ENCODE measurements at places on chromosomes 2 and 18.
A peak's percentile ranks its signal among the peaks of the same experiment; 100 is the strongest.

- no peak for DNase-seq
Observed at GRCh38 chr2:61380056-61380881, 90.6 kb downstream of the USP34 start.

GRCh38 chr2:98153481-98153880, 66.5 kb downstream of the VWA3B start:
- DNase-seq: no peak

DNA sequence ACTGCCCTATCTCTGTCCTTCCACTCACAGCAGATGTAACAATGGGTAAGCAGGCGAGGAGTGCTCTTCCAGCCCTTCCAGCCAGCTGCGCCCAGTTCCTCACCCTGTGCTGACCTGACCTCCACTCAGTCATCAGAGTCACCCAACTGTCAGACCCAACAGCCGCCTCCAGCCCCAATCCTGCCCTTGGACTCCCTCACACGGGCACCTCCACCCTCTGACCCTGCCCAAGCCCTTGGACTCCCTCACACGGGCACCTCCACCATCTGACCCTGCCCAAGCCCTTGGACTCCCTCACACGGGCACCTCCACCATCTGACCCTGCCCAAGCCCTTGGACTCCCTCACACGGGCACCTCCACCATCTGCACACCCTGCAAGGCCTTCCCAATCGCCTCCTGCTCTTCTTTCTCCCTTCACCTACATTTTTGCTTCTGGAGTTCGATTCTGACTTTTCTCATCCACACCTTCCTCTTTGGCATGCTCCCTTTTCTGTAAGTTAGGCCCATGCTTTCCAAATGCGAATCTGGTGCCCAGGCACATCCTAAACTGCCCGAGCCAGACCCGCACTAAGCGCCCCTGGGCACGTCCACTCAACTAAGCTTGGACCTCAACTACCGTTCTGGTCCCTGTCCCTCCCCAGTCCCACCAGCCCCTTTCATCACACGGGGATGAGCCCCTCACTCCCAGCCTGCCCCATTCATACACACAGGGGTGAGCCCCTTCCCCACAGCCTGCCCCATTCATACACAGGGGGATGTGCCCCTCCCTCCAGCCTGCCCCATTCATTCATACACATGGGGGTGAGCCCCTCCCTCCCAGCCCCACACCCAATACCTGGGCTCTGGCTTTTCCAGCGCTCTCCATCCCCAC, 15.9 kb downstream of the EIPR1 start:
- no peak for DNase-seq

- no peak for DNase-seq
Observed at GRCh38 chr2:239149501-239149900, 251.3 kb downstream of the HDAC4 start.

GRCh38 chr2:233049194-233049761, 10.9 kb upstream of the INPP5D start:
- DNase-seq: no peak

DNA sequence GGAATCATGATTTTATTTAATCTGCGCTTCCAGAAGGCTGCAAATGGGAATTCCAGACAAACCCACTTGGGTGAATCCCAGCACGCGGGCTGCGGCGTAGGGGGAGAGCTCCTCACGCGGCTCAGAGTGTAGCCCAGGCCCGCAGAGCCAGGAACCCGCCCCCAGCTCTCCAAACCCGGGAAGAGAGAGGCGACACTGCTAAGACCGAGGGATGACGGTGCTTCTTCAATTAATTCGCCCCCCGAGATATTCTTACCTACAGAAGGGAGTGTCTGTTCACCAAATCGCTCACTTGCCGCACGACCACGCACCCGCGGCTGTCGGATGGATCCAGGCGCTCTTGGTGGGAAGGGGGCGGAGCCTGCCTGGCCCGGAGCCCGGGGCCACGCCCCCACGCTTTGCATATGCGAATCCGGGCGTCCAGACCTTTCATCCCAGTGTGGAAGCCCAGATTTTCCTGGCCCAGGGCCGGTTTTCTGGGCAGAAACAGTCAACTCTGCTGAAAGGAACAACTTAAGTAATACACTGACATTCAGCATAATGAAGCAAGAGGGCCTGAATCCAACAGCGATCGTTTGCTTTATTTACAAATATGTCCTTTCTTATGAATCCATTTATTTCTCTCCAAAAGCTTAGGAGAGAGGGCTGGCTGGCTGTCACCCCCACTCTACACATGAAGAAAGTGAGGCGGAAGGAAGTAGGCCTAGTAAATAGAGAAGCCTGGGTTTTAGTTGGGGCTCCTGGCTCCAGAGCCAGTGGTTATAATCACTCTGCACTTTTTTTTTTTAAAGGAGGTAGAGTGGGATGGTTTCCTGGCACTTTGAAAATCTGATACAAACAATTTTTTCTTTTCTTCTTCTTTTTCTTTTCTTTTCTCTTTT, at the start of gene SLC19A3:
TSS of gene SLC19A3 (minus strand) at position 342 of the 881 bp plus-strand sequence. CDS start 15,710 bp downstream, outside the sequence.
- DNase-seq: peak; percentile 85

DNA sequence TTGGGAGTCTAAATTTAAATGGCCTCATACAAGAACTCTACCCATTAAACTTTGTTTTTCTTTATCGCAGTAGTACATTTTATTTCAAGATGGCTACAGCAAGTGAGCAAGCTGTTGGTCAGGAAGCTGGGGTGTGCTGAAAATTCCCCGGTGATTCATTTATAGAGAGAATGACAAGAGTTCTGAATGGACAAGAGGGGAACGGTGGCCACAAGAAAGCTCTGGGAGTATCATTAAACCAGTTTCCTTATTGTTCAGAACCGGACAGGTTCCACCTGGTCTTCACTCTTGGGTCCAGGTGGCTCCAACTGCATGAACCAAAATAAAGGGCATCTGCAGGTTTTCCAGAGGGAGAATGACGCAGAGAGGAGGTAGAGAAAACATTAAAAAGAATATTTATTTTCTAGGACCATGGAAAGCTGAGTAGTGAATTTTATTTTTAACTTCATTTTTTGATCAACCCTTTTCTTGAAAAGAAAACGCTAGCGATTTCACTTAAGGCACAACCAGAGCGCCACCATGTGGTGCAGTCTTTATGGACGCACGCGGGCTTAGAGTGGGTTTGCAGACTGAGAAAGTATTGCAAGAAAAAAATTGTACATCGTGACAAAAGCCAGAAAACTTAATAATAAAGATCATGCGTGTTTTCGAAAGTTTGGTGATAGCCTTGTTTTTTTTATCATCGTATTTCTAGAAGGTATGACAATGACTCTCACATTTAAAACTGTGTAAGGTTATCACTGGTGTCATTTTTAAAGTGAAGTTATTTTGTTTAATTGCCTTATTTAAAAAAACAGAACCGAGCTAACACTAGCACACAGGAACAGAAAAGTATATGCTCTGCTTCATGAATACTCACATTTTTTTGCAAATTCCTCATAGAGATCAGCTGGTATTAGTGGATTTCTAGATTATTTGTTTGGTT, 97.9 kb upstream of the NOL4 start:
- DNase-seq: peak; percentile 81

- no peak for DNase-seq
Observed at GRCh38 chr2:187878112-187878511, 323.9 kb upstream of the TFPI start.

GRCh38 chr2:129752686-129753085, 226.8 kb upstream of the RAB6C start:
- no peak for DNase-seq

DNA sequence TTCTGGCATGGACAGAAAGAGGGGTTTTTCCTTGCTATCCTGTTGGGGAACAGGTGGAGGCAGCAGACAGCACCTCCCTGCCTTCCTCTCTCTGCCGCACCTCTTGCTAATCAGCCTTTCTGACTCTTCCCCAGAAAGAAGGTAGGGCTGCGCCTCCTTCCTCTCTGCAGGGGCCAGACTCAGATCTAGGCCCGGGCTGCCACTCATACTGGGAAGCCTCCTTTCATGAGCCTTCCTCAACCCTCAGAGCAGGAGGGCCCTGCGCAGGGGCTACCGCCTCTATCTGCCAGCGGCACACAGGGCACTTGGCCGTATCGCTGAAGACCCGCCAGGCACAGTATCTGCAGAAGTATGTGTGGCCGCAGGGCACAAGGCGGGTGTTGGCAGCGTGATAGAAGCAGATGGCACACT, 7.1 kb downstream of the NEURL3 start:
- no peak for DNase-seq

DNA sequence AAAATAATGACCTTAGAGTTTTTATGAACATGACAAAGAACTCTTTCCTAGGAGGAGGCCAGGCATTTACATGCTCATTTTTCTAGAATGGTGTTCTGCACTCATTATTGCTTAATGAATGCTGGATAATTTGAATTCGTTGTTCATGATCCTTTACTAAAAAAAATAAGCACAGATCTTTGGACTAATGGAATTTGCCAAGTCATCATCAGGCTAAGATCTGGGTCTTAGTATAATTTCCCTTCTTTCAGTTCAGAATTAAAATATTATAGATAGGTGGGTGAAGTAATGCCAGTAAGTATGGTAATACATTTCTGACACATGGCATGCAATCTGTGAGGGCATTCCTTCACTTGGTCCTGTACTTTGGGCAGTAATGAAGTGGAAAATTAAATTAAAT, 143.8 kb upstream of the AQP4 start:
- DNase-seq: no peak

DNA sequence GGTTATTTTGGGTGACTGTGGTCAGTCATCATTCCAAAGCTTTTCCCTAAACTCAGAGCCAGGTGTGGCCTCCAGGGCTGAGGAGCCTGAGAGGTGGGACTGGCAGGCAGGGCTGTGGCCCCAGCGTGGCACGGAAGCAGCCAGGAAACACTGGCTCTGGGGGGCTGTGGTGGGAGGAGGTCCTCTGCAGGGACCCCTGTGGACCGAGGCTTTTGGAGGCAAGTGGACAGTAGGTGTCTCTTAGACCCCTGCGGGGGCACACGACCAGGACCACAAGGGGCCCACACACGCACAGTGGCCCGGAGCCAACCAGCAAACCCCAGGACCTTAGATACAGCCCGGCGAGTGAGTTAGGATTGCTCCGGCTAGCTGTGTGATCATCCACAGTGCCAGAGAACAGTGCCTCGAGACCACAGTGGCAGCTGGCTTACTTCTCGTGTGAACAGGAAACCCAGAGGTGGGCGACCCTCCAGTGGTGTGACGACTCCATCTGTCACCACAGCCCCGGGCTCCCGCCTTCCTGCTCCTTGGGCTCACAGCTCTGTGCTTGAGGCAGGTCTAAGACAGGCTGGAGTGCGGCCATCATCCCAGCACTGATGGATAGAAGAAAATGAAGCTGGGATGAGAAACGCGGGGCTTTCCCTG, 1.6 kb upstream of the RTP5 start:
- DNase-seq: peak; percentile 17

GRCh38 chr18:52716973-52717372, 377.0 kb downstream of the DCC start:
- no peak for DNase-seq

- no peak for DNase-seq
Observed at GRCh38 chr18:12325726-12326245, 17.7 kb downstream of the TUBB6 start.

DNA sequence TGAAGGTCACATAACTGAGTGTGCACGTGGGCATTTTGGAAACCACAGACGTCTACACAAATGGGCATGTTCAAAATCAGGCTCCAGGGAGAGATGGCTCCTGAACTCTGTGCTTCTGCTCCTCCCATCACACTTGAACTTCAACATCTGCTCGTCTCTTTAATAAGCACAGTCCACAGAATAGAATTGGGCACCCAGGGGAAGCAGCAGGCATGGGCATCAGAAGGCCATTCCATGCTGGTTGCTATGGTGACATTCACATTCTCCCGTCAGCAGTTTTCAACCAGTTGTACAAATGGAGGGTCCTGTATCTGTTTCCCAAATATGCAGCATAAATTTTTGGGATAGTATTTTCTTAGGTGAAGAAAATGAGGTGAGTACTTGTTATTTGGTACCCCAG, 183.7 kb upstream of the COPS8 start:
- no peak for DNase-seq

DNA sequence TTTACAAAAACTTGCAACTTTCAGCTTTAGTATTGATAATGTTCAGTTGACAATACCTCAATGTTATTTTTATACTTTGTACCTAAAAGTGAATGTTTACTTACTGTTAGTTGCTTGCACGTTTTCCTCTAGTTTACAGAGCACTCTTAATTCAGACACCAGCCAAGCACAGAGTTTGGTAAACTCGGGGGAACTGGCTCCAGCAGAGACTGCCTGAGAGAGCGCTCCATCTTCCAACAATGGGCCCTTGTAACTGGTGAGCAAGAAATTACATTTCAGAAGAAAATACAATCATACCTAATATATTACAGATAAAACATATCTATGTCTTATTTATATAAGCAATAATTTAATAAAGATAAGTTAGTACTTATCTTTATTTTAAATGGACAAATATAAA, 3.7 kb downstream of the FAM98A start:
- no peak for DNase-seq

DNA sequence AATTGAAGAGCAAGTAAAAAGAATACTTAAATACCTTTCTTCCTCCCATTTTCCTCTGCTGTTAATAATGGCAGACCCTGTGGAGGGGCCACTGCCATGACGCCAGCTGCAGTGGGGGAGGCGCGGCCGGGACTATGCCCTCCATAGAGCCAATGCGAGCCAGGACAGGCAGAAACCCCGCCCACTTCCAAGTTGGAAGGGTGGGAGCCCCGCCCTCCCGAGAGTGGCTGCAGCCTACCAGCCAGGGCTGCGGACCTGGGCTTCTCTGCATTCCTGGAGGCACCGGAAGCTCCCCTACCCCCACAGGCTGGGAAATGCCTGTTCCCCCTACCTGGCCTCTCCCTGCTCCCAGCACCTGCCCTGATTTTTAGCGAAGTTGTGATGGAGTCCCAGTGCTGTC, 439.4 kb upstream of the CDH19 start:
- DNase-seq: no peak

GRCh38 chr2:239390546-239391285, 10.1 kb downstream of the HDAC4 start:
- no peak for DNase-seq

DNA sequence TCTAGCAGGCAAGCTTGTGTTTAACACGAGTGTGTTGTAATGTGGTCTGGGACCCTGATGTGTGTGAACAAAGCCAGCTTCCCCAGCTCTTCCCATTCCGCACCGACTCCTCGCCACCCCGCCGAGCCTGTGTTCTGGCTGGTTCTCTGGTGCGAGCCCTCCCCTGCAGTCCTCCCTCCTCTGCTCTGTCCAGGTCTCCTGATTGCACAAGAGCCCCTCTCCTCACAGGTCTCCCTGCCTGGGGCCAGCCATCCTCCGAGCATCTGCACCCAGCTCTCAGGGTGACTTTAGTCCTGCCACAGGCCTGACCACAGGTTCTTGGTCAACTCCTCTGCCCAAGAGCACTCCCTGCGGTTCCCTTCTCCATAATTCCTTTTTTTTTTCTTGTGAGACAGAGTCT, 13.2 kb downstream of the SLC66A3 start:
- DNase-seq: no peak

GRCh38 chr2:217971166-217971565, 31.6 kb downstream of the TNS1 start:
- no peak for DNase-seq
